ENCODE measurements at places on chromosomes 2 and 18.

DNA sequence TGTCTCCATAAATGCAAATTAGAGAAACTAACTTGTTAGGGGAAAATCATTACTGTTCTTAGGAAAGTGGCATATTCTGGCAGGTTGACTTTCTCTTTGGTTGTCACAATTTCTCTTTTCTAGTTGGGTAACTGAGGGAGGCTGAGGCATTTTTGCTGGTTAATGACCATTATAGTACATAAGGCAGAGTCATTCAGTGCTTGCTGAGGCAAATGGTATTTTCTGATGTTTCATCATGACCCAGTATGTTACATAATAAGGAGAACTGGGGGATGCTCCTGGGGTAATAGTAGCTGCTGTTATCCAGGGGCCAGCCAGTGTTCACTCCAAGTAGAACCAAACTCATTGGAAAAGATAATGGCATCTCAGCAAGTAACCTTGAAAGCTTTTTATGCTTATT, 62.3 kb downstream of the ITGA6 start:
- DNase-seq, result no peak

DNA sequence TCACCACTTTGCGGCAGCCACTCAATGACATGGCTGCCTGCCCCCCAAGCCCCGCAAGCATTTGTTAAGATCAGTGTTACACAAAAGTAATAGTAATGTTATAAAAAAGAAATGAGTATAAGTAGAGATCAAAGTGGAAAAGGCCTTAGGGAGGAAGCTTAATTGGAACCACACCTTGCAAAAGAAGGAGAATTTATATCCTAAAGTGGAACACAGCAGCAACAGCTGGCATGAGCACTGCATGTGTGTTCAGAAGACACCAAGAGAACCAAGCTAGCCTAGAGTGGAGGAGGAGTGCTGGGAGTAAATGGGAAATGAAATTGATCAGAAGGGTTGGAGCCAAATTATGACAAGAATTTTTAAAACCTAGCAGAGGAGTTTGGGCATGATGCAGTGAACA, 73.1 kb upstream of the STK17B start:
- DNase-seq, result no peak

DNA sequence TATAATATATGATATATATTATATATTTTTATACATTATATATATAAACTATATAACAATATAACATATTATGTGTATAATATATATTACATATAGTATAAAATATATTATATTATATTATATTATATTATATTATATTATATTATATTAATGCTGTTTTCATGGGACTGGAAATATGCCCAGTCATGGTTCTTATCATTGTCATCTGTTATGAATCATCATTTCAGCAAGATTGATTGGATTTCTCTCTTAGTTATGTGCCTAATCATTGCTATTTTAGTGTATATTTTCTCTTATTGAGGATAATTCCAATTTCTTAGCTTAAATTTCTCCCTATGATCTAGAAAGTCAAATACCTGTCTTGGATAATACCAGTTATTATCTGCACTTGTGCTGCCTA, 617.8 kb downstream of the TRIB2 start:
- DNase-seq, result no peak

- DNase-seq, result no peak
Measured at GRCh38 chr2:98793897-98794830, 63.2 kb upstream of the MGAT4A start.

GRCh38 chr2:189411860-189412259, 29.4 kb upstream of the WDR75 start:
- DNase-seq, result no peak

GRCh38 chr2:129656081-129656598, 323.3 kb upstream of the RAB6C start:
- DNase-seq, result no peak

GRCh38 chr2:44218771-44219170, 50.1 kb downstream of the PPM1B start:
- no peak for DNase-seq

DNA sequence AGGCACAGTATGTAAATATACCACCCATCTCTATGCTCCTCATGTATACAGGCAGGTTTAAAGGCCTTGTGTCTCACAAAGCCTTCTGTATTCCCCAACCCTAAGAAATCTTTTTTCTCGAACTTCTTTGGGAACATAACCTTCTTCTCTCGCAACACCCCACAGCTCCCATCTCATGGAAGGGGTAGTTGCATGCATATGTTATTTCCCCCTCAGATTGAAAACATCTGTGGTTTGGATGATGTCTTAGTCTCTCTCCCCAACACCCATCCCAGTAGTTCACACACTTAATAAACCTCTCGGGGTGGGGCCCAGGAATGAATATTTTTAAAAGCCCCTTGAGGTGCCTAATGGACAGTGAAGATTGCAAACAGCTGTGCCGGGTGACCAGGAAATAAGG, 21.0 kb upstream of the HDAC4 start:
- no peak for DNase-seq

DNA sequence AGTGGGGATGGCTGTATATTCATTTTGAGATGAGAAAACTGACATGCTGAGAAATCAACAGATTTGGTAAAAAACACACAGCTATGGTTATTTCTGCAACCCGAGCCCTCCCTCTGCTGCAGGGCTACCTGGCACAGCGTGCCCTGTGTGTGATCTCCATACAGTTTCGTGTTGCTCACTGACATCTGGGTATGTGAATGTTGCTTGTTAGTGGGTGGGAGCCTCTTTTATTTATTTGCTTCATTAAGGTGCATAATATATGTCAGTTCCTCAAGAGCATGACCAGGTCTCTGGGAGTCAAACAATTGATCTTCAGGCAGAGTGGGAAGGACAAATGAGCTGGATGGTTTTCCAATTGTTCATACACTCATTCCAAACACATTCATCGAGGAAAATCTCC, 139.1 kb upstream of the FHL2 start:
- DNase-seq, result no peak

DNA sequence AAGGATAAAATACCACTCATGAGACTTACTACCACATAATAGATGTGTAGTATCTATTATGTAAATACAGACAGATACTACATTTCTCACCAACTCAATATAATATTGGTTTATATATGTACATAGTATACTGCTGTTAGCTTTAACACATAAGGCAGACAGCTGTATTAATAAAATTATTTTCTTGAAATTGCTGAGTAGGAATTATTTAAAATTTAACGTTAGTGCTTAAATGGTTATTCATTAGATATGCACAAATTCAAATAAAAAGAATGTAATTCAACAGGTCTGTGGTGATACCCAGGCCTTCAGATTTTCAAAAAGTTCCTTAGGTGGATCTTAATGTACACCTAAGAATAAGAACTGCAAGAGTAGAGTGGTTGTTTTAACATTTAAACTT, 59.0 kb downstream of the PRPF40A start:
- no peak for DNase-seq

GRCh38 chr2:219681694-219682300, 54.4 kb downstream of the SLC4A3 start:
- no peak for DNase-seq

DNA sequence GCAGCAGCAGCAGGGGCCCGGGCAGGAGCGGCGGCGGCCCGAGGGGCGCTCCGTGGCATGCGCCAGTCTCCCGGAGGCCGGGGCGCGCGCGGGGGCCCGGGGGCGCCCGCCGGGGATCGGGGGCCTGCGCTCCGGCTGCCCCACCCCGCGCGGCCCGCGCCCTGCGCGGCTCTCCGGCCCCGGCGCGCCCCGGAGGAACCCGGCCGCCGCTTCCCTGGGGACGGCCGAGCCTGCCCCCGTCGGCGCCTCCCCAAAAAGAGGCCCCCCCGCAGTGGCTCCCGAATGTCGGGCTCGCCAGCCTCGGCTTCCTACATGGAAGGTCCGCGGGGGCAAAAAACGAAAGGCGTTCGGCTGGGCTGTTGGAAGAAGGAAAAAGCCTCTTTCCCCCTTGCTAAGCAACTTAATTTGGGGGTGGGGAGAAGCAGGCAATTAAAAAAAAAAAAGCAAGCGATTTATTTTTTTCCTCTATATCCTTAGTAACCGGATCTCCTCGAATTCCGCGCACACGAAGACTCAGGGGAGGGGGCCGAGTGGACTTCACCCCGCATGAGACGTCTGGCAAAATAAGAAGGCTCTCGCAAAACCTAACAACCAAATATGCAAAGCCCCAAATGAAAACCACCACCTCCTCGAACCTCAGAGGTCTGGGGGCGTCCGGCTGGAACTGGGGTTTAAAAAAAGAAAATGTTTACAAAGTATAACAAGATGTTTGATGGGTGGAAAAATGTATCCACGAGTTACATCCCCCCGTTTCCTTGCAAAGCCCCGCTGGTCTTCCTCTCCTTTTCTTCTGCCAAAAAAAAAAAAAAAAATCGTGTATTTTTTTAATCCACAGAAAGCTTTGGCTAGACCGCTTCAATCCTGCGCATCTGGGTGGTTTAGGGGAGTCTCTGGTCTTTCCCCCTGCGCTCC, at the start of gene SMAD7:
SMAD7 (minus strand) TSS at position 430 of the 912 bp plus-strand sequence. CDS start 541 bp downstream, outside the sequence.
- DNase-seq, result no peak

DNA sequence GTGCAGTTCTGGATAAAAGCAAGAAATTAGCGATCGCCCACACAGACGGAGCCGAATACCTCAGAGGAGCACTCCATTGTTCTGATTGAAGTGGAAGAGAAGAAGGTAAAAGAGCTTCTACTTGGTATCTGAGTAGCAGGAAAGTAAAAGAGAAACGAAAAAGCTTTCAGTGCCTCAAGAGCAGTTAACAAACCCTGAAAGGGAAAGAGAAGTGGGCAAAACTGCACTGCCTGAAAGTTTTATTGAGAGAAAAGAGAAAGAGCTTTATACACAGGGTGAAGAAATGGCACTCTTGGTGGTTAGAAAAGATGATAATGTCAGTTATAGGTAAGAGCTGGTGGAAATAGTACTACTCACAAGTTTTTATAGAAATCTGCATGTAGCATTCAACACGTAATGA, 192.8 kb downstream of the CDCA7 start:
- no peak for DNase-seq

DNA sequence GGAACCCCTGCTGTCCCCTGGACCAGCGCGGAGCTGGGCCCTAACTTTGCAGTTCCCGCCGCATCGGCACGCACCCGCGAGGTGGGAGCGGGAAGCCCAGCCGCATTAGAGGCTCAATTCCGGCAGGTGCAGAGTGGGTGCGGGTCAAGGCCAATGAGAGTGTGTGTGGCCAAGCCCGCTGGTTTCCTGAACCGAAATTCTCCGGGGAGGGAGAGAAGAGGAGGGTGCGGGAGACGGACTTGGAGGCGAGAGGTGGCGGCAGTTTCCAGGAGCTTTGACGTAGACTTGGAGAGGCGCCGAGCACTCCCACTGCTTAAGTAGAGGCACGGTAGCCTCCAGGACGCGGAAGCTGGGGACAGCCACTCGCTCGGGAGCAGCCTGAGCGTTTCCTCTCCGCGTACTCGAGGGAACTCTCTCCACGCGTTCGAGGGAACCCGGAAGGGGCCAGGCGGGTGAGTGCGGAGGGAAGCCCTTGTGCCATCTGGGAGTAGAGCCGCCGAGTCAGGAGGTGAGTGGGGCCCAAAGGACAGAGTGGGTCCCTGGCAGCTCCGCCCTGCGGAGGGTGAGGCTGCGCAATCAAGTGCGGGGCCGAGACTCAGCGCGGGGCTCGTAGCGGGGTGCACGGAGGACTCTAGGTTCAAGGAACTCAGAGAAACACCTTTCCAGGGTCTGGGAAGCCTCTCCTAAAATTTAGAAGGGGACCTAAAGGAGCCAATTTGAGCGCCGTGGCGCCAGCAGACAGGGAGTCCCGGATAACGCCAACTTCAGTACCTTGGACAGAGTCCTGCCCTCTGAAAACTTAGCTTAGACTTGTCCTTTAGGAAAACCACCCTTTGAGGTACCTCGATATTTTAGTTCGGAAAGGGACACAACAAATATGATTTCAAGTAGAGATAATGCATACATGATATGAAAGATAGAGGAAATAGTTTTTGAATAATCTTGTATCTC, at the start of gene FAM237A:
FAM237A (plus strand) TSS at position 413 of the 951 bp plus-strand sequence. CDS start 1,750 bp downstream, outside the sequence.
- no peak for DNase-seq

- no peak for DNase-seq
Measured at GRCh38 chr2:165147186-165148045, 56.4 kb downstream of the SCN3A start.

DNA sequence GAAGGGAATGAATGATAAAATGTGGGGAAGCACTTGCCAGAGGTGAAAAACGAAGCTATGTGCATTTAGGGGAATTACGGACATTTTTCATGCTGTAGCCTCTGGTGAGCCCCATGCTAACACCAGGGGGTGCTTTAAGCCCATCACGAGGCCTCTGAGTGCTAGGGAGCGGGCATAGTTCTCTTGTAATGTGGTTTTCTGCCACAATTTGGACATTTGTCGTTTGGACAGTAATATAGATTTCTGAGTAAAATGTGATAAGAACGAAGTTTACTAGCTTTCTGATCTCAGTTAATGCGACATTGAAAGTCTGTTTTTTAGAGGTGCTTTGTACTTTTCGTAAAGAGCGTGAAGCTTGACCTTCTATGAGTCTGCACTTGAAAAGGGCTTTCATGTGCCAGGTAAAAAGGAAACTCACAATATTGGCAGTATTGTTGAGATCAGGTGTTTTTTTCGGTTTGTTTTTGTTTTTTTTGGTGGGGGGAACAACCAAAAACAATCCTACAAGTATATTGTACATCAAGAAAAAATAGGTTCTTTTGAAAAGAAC, 50.6 kb downstream of the TRAF3IP1 start:
- DNase-seq, result no peak

DNA sequence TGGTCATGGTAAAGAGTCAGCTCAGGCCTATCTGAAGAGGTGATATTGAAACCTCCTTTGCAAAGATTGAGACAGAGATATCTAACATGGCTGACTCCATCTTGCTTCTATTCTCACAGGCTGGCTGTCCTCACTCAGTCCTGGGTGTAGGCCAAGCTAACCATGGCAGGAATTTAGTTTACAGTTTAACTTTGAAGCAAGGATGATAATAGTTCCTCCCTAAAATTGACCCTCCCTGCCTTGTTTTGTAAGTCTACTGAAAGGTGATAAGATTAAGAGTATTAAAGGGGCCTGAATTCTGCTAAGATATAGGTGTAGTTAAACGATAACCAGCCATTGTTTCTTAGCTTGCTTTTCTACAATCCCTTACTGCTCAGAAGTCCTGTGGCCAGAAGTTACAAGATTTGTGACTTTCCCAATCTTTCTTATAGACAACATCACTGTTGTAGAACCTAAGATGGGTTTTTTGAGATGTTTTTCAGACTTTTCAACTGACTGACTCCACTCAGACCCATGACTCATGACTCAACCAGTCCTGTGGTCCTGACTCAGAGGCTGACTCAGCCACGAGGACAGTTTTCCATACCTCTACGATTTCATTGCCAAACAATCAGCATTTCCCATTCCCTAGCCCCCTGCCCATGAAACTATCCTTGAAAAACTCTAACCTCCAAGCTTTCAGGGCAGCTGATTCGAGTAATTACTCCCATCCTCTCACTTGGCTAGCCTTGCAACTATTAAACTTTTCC, 195.7 kb upstream of the SESTD1 start:
- DNase-seq, result no peak

All from cortex of kidney (tissue), 1 donor.